ENCODE measurements at places on chromosomes 5 and 9.

- no peak for DNase-seq
Observed at GRCh38 chr9:25936031-25936430, 257.8 kb upstream of the TUSC1 start.

- DNase-seq = no peak
Observed at GRCh38 chr5:106171708-106172107, 1499.0 kb downstream of the EFNA5 start.

DNA sequence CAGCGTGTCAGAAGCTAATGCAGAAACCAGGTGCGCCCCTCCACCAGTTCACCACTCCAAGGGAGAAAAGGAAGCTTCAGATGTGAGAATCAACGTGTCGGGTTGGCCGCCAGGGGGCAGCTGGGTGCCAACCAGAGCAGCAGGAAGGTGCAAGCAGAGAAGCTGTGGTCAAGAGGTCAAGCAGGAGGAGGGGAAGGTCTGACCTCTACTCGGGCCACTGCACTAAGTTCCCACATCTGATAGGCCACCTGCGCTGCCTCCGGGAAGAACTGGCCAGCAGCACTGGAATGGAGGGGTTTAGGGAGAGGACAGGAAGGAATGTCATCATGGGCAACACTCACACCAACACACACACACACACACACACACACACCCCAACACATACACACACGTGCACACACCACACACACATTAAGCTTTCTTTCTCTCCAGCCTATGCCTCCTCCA is 31.4 kb downstream of the ANXA6 start:
- peak; percentile 38 for DNase-seq

- DNase-seq = no peak
Observed at GRCh38 chr9:104386425-104387069, 117.5 kb upstream of the OR13F1 start.

DNA sequence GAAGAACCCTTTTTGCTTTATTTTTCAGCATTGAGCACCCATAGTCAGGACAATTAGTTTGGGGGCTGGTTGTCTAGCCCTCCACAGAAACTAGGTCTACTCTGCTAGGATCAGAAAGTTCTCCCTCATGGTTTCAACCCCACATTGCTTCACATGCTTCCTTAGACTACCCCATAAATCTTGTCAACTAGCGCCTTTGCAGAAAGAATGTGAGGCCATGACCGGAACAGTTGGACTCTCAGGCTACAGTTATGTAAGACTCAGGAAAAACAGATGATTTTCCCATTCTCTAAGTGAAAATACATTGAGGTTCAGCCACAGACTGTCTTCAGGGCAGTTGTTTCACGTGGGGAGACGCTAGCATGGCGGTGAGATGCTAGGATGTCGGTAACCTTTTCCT is 255.6 kb downstream of the NR3C1 start:
- DNase-seq = no peak

DNA sequence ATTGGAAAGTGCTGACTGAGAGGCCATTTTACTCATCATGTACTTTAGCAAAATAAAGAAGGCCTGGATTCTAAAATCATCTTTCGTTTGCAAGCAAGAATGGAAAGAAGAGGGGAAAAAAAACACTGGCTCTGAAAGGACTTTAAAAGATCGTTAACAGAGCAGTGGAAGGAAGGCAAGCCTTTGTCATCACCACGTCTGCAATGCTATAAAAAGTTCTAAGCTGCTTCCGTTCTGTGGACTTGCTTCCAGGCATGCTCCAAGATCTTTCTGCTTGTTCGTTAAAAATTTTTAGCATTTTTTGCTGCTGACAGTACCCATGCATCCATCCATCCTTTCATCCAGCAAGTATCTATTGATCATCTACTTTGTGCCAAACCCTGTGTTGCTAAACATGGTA is 226.5 kb downstream of the GABBR2 start:
- no peak for DNase-seq

DNA sequence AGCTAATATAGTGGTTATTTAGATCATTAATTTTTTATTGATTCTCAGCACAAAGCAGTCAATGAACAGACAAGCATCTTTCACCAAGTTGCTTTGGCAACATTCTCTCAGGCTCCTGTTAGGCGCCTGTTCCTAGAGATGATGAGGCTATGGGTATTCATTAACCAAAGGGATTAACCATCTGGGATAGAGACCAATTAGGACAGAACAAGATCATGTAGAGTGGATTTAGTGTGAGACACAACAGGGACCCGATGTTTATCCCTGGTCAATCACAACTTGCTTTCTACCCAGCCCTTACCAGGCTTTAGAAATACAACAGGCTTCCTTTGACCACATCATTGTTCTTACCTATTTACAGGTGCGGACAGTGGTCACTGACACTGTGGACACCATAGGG is 82.2 kb downstream of the PJA2 start:
- DNase-seq = no peak

GRCh38 chr5:131381777-131382176 is 117.9 kb downstream of the CDC42SE2 start:
- DNase-seq = no peak

DNA sequence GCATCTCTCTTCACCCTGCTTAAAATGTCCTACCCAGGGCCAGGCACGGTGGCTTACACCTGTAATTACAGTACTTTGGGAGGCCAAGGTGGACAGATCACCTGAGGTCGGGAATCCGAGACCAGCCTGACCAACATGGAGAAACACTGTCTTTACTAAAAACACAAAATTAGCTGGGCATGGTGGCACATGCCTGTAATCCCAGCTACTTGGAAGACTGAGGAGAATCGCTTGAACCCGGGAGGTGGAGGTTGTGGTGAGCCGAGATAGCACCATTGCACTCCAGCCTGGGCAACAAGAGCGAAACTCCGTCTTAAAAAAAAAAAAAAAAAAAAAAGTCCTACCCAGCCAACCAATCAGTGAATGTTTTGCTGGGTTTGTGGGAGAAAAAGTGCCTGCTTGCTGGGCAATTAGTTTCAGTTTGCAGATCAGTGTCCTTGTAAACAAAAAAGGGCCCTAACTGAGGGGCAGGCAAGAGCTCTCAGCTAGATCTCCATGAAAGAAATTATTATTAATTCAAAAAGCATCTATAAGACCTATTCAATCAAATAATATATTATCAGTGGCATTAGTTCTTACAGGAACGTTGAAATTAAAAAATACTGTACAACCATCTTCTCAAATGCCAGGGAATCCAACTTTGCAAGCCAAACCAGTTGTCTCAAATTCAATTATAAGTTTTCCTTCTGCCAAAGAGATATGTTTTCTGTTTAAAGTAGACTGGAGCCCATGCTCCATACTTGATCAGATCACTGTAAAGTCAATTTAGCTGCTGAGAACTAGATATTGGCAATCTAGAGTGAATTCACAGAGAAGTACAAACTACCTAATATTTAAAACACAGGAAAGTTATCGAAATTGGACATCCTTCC is 3.9 kb downstream of the MEGF9 start:
- DNase-seq = peak; percentile 27

DNA sequence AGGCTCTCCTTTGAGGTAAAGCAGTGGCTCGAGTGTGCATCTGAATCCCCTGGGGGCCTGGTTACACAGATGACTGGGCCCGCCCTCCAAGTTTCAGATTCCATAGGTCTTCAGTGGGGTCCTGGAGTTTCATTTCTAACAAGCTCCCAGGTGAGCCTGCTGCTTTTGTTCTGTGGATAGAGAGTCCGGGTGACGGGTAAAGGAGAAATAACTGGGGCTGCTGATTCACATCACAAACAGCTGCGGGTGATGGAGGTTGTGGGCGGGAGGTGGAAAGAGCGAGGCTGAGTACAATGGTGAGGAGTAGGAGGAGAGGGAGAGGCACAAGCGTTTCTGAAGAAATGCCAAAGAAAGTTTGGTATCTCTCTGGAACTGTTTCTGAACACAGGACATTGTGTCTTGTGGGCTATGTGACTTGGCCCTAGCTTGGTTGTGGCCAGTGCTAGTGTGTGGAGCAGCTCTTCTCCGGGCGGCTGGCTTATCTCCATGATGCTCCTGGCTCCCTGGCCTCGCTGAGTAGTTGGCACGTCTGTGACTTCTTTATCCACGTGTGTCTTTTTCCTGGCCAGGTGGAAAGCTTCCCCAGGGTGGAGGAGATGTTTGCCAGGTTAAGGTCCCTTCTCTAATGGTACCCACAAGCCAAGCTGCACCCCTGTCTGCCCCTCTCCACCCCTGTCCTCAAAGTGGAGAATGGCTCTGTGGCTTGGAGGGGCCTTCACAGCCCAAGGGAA is 61.7 kb downstream of the HSPA4 start:
- DNase-seq = no peak

DNA sequence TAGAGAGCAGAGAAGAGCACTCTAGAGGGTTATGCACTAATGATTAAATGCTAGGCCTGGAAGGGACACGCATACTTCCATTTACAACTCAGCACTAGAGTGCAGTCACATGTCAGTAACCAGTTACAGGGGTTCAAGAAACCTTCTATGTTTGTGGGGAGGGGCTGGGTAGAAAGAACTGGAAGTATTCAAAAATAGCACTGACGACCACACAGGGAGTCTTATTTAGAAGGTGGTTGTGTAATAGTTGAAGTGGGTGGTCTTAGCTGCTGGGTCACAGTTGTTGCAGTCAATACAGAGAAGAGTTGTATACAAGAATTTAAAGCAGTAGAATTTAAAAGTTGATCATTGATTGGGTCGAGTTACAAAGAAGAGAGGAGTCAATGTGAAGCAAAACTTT is 15.4 kb downstream of the AOPEP start:
- DNase-seq = no peak

- DNase-seq = no peak
Observed at GRCh38 chr5:11602298-11602697, 301.9 kb downstream of the CTNND2 start.

DNA sequence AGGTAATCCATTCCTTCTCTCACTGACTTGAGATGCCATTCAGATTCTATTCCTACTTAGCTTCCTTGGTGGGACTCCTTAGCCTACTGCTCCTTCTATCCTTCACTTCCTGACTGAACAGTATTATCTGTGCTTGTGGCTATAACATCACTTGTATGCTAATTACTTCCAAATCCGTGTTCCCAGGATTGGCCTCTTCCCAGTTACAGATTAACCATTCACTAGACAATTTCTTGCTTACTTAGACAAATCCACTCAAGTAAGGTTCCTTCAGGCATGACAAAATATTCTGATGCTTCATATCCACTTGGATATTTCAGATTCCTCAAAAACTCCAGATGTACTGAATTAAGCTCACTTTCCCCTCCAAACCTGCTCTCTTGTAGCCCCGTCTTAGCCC is 18.3 kb downstream of the LIFR start:
- DNase-seq = no peak

DNA sequence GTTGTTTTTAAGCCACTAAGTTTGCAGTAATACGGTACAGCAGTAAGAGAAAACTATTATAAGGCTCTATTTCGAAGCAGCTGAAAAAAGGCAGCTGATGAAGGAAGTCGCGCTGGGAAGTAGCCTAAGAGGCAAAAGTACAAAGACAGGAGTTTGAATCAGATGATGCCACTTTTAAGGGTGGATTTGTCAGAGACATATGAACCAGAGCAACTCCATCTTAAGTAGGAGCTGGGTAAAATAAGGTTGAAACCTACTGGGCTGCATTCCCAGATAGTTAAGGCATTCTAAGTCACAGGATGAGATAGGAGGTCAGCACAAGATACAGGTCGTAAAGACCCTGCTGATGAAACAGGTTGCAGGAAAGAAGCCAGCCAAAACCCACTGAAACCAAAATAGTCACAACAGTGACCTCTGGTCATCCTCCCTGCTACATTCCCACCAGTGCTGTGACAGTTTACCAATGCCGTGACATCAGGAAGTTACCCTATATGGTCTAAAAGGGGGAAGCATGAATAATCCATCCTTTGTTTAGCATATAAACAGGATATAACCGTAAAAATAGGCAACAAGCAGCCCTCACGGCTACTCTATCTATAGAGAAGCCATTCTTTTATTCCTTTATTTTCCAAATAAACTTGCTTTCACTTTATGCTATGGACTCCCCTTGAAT is 91.8 kb upstream of the PRSS3 start:
- DNase-seq = no peak

DNA sequence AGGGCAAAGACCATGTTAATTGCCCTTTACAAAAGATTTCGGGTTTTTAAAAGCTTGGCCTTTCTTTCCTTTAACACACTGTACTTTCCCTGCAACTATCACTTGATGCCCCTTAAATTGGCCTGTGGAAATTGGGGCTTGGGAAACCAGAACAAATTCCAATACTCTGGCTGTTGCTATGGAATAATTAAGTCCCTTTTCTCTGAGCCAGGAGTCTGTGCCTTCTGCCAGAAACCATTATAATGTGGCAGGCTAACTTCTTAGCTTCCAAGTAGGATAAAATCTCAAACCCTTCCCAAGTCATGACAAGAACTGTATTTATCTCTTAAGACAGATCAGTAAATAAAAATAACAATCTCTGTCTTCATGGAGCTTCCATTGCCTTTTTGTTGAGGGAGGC is 1.1 kb upstream of the SPINK1 start:
- no peak for DNase-seq

- DNase-seq = no peak
Observed at GRCh38 chr9:110027671-110028081, 180.3 kb downstream of the C9orf152 start.

DNA sequence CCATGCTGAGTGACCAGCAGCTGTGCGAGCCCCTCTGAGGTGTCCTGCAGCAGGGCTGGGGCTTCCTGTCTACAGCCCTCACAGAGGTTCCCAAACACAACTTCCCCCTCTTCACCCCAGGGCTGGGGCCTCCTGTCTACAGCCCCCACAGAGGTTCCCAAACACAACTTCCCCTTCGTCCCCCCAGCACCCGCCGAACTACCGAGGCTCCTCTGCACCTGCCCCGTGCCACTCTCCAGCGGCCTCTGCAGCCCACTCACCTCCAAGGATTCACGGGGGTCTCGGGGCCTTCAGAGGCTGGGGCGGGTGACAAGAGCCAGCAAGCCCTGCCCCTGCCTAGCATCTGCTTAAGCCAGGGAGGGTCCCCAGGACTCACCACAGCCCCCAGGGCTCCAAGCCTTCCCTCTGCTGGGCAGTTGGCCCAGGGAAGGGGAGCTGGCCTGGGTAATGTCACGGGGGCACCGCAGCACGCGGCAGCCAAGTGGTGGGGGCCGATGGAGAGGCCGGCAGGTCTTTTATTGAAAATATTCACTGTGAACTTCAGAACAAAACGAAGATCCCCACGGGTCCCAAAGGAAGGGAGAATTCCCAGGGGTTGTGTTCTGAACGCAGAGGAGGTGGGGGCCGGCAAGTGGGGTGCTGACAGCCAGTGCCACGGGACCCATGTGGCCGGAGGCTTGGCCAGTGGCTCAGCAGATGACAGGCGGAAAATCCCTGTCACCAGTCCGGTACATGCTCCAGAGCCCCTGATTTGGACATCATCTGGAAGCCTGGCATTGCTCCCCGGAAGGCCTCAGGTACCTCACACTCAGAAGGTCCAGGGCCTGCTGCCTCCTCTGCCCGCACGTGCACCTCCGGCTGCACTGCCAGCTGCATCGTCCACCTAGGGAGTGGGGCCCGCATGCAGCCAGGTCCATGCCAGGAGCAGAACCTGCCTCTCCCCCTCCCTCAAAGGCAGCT is 125.3 kb downstream of the ADAMTS2 start:
- DNase-seq = no peak

GRCh38 chr5:74303578-74303977 is 336.9 kb downstream of the ENC1 start:
- no peak for DNase-seq

DNA sequence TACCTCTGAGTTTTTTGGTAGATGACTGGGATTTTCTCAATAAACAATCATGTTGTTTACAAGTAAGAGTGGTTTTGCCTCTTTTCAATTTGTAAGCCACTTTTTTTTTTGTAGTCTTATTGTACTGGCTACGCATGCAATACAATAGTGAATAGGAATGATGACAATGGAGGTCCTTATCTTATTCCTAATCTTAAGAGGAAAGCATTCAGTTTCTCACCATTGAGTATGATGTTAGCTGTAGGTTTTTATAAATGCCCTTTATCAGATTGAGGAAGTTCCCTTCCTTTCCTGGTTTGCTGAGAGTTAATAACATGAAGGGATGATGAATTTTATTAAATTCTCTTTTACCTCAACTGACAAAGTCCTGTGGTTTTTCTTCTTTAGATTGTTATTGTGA is 155.2 kb downstream of the ADAMTSL1 start:
- no peak for DNase-seq
